ENCODE measurements at places on chromosomes 12 and 14. TPM values are rescaled to one million over a fixed set of nuclear protein-coding genes. Genes with fewer than 3 reads are reported as not detected.

Gene NPFF
- not detected for total RNA-seq

Gene NUAK1
- total RNA-seq = 43.8 TPM

Gene TAS2R8
- not detected for total RNA-seq

Gene SLC5A8
- not detected for total RNA-seq
